Brain pericyte (primary cell): ENCODE measurements at places on chromosomes 4 and X.

DNA sequence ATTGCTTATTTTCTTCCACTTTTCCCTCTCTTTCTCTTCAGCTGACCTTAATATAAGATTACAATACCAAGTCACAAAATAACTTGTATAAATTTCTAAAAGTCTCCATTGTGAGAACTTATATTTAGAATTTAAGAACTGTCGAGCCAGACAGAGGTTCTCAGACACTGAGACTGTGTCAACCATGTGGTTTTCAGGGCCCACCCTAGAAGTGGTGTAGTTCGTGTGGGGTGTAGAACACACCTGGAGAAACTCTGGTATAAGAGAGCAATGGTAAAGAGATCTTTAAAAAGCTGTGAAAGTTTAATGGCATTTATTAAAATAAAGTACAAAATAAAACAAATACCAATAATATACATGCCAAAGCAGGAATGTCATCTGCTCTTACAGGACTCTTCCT is 19.7 kb downstream of the CPEB2 start:
- DNase-seq, result no peak

DNA sequence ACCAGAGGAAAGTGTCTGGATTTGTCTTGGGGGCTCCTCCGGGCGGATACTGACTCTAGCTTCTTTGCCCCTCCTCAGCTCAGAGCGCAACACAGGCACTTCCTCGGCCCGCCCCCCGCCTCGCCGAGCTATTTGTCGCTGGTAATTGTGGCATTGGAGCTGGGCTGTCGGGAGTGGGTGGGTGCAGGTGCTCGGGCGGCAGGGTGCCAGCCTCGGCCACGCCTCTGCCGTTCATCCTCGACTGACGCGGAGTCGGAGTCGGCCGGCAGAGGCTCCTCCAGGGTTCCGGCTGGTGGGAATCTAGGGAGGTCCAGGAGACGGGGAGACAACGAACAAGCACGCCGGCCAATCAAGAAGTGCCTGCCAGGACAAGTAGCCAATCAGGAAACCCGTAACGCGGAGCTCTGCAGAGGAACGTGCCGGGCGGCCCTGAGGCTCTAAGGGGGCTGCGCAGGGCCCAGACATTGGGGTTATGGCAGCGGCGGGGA is 3.9 kb upstream of the SYN1 start:
- peak; percentile 5 for DNase-seq

- DNase-seq, result no peak
These were observed 60.2 kb downstream of the GASK1B start for GRCh38 chr4:158112611-158113010.

- DNase-seq, result no peak
These were observed 13.3 kb downstream of the PDZD4 start for GRCh38 chrX:153816831-153817690.

DNA sequence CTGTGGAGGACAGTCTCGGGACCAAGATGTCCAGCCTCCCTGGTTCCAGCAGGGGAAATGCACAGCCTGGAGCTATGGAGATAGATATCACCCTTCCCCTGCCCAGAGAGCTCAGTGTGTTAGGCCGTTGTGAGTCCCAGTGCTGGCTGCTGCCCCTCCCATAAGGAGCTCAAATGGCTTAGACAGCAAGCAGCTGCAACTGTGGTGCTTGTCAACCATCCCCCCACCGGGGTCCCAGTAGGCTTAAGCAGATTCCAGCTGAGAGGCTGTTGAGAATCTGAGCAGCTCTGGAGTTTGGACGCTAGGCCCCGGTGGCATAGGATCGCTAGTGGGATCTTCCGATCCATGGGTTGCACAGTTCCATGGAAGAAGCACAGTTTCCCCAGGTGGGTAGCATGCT is 181.8 kb upstream of the POF1B start:
- no peak for DNase-seq

GRCh38 chr4:146369446-146369845 is 152.3 kb downstream of the SLC10A7 start:
- DNase-seq, result no peak

DNA sequence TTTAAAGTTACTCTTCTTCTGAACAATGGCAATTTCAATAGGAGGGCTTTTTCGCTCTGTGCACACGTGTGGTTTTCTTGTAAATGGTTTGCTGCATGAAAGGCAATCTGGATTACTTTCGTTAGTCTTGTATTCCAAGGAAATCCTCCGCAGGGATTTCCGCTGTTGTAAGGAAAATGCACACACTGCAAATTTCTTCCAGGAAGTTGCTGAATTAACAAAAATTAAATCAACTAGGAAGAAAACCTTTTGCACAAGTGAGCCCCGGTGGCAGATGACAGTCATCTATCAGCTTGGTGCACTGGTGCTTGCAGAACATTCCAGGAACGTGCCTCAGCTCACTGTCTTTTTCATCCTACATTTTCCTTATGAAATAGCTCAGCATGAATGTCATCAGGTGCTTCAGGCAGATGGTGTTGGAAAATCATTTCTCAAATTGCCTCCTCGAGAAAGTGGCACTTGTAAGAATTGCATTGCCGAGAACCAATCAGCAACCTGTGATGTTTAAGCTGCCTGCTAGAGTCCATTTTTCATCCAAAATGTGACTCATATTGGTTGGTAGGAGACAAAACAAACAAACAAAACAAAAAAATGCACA is 272.4 kb upstream of the VCX start:
- DNase-seq, result no peak

- no peak for DNase-seq
These were observed 8.4 kb upstream of the BST1 start for GRCh38 chr4:15694431-15694830.

GRCh38 chr4:180855184-180855583 is 1388.0 kb upstream of the TENM3 start:
- DNase-seq, result no peak

- no peak for DNase-seq
These were observed 101.7 kb upstream of the MBNL3 start for GRCh38 chrX:132590350-132591026.

- no peak for DNase-seq
These were observed 56.9 kb upstream of the SPRY1 start for GRCh38 chr4:123339507-123340380.

- DNase-seq, result no peak
These were observed 30.5 kb upstream of the ENPP6 start for GRCh38 chr4:184248216-184248615.
